Effector memory CD8-positive, alpha-beta T cell (primary cell): ENCODE measurements at places on chromosomes 6 and 20.

- H3K36me3 ChIP-seq: no peaks in the 10 kb centered on the region
- H3K4me3 ChIP-seq: no peak overlapping the region
- H3K4me1 ChIP-seq: no peaks in the 10 kb centered on the region
Measured at GRCh38 chr6:88574651-88575050, 388.8 kb downstream of the RNGTT start.

GRCh38 chr6:170124150-170124549 lies 166.7 kb downstream of the DLL1 start:
- peaks cover 13% of the 10 kb centered on the region for H3K27me3 ChIP-seq
- no peak overlapping the region for H3K27ac ChIP-seq
- no peak for DNase-seq
- no peak overlapping the region for H3K4me3 ChIP-seq
- no peaks in the 10 kb centered on the region for H3K36me3 ChIP-seq

DNA sequence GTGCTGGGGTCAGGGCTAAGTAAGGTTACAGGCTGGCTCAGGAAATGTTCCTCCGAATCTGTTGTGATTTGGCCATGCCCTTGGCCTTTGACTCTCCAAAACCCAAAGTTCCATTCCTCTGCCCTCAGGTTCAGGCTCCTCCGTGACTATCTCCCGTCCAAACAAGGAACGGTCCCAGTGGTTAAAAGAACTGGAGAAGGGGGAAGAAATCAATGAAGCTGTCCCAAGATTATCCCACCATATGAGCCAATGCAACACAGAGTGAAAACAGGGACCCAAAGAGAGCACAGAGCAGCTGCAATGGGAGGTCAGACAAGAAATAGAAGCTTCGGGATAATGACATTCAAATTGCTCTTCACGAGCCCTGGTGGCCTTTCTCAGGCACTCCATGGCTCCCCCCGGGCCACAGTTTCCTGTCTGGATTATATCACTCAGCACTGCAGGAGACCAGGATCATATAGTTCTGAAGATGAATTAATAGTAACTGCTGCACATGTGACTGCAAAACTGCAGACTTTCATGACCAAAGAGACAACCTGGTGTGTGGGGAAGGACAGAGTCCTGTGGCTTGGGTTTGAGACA lies 211.3 kb downstream of the ZNF217 start:
- no peak for DNase-seq
- no peaks in the 10 kb centered on the region for H3K36me3 ChIP-seq
- no peak overlapping the region for H3K27ac ChIP-seq

DNA sequence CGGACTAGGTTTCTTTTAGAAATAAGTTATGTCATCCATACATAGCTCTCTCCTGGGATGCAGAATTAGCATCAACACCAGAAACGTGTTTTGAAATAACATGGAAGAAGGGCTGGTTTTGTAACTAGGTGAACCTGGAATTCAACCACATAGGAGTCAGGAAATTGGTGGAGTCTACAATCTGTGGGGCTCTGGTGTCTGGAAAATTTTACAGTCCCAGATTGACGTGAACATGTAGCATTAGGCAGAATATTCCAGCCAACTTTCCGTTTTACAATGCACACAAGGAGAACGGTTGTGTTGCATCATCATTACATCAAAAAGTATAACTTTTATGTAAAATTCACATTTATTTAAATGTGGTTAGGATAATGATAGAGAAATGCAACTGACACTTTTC lies 1.9 kb downstream of the KCNQ5 start:
- H3K4me1 ChIP-seq: peaks cover 40% of the 10 kb centered on the region
- peak overlapping the region; percentile 90 for H3K4me3 ChIP-seq
- no peak for DNase-seq
- H3K36me3 ChIP-seq: peaks cover 3% of the 10 kb centered on the region

GRCh38 chr6:132995432-132995831 lies 181.1 kb downstream of the RPS12 start:
- H3K27ac ChIP-seq: no peak overlapping the region
- H3K27me3 ChIP-seq: no peaks in the 10 kb centered on the region
- no peaks in the 10 kb centered on the region for H3K4me1 ChIP-seq
- H3K36me3 ChIP-seq: no peaks in the 10 kb centered on the region
- H3K4me3 ChIP-seq: no peak overlapping the region

GRCh38 chr6:157732007-157732406 lies 91.0 kb upstream of the SNX9 start:
- no peak overlapping the region for H3K27ac ChIP-seq
- no peaks in the 10 kb centered on the region for H3K4me1 ChIP-seq
- H3K27me3 ChIP-seq: peaks cover 15% of the 10 kb centered on the region
- H3K4me3 ChIP-seq: no peak overlapping the region

GRCh38 chr6:157790548-157791160 lies 32.4 kb upstream of the SNX9 start:
- peaks cover 18% of the 10 kb centered on the region for H3K27me3 ChIP-seq
- no peaks in the 10 kb centered on the region for H3K36me3 ChIP-seq
- no peak overlapping the region for H3K4me3 ChIP-seq
- H3K27ac ChIP-seq: no peak overlapping the region
- no peaks in the 10 kb centered on the region for H3K4me1 ChIP-seq
- DNase-seq: no peak

- DNase-seq: no peak
- no peak overlapping the region for H3K27ac ChIP-seq
- H3K4me1 ChIP-seq: no peaks in the 10 kb centered on the region
Measured at GRCh38 chr6:110864824-110865223, 9.8 kb upstream of the AMD1 start.

- H3K4me3 ChIP-seq: no peak overlapping the region
- DNase-seq: no peak
- peaks cover 15% of the 10 kb centered on the region for H3K36me3 ChIP-seq
- no peaks in the 10 kb centered on the region for H3K4me1 ChIP-seq
- no peaks in the 10 kb centered on the region for H3K27me3 ChIP-seq
Measured at GRCh38 chr6:108031968-108032367, 42.6 kb downstream of the OSTM1 start.

- H3K27ac ChIP-seq: no peak overlapping the region
- H3K4me3 ChIP-seq: no peak overlapping the region
- no peaks in the 10 kb centered on the region for H3K36me3 ChIP-seq
- DNase-seq: no peak
- H3K27me3 ChIP-seq: no peaks in the 10 kb centered on the region
Measured at GRCh38 chr6:112851146-112851545, 504.0 kb downstream of the RFPL4B start.

DNA sequence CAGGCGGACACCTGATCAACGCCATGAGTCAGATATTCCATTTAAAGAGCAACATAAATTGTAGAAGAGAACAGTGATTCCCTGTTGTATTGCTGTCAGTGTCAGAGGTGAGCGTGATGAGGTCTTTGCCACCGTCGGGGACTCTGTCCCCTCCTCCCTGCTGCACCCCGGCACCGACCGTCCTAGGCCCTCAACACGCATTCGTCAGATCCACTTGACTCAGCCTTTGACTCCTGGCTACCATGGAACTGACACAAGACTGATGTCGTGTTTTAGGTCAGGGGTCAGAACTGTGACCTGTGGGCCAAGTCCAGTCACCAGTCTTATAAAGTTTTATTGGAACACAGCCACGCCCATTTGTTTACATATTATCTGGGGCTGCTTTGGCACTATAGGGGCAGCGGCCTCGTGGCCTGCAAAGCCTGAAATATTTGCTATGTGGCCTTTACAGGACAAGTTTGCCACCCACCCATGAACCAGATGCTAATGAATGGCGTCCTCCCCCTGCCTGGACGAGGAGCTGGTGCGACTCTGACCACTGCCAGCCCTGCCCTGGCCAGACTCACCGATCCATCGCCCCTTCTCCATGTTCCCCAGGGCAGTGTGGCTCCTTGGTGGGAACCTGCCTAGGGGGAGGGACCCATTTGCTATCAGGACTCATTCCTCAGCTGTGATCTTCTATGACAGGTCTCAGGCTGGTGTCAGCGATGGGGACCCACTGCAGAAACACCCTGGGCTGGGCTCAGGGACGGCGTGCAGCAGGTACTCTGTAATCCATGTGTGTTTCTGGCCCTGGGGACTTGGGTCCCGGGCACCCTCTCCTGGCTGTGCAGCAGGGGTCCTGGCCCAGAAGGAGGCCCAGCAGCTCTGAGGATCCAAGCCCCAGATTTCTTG lies 37.5 kb upstream of the PHACTR3 start:
- DNase-seq: no peak
- H3K4me3 ChIP-seq: no peak overlapping the region
- no peaks in the 10 kb centered on the region for H3K36me3 ChIP-seq
- no peak overlapping the region for H3K27ac ChIP-seq

DNA sequence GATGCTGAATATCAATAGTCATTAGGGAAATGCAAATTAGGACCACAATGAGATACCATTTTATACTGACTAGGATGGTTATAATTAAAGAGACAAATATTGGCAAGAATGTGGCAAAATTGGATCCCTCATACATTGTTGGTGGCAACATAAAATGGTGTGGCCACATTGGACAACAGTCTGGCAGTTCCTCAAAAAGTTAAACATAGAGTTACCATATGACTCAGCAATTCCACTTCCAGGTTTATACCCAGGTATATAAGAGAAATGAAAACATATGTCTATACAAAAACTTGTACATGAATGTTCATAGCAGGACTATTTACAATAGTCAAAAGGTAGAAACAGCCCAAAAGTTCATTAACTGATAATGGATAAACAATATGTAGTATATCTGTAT lies 2.0 kb upstream of the CRIP3 start:
- no peak overlapping the region for H3K27ac ChIP-seq
- peaks cover 7% of the 10 kb centered on the region for H3K4me1 ChIP-seq
- H3K36me3 ChIP-seq: no peaks in the 10 kb centered on the region
- H3K4me3 ChIP-seq: no peak overlapping the region
- DNase-seq: no peak

DNA sequence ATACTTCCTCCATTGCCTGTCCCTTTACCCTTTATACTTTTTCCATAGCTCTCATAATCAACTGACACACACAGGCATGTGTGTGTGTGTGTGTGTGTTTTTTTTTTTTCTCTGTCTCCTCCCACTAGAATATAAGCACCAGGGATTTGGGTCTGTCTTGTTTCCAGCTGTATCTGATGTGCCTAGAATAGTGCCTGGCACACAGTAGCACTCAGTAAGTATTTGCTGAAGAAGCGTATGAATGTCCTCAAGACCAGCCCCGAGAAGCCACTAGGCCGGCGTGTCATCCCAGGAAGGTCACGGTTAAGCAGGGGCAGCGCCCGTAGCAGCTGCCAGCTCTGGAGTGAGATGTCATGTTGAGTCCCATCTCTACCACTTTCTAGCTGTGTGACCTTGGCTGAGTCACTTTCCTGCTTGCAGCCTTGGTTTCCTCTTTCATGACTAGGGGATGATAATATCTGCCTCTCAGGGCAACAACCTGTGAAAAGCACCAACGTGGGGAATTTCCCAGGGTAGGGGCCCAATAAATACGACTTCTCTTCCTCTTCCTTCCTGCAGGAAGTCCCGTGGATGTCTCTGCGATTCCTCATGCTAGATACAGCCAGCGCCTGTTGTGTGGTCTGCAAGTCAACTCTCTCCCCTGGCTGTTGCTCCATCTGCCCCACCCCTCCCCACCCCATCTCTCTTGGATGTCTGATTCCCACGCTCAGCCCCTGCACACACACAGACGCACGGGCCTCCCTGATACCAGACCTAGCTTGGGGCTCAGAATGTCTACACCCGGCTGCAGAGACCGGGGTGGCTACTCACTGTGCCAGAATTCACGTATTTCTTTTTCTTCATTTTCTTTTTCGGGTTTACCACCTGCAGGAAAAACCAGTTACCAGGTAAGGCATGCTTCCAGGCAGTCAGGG lies 58.1 kb downstream of the RAB44 start:
- peak overlapping the region; percentile 93 for H3K27ac ChIP-seq
- no peaks in the 10 kb centered on the region for H3K27me3 ChIP-seq
- DNase-seq: peak; percentile 67
- H3K36me3 ChIP-seq: peaks cover 7% of the 10 kb centered on the region
- H3K4me3 ChIP-seq: peak overlapping the region; percentile 72

- H3K36me3 ChIP-seq: no peaks in the 10 kb centered on the region
- H3K4me1 ChIP-seq: no peaks in the 10 kb centered on the region
- no peak for DNase-seq
- no peak overlapping the region for H3K4me3 ChIP-seq
- peaks cover 14% of the 10 kb centered on the region for H3K27me3 ChIP-seq
Measured at GRCh38 chr6:156438350-156438923, 338.7 kb upstream of the ARID1B start.

GRCh38 chr6:143885116-143885515 lies 20.8 kb downstream of the ZC2HC1B start:
- H3K27ac ChIP-seq: no peak overlapping the region
- no peaks in the 10 kb centered on the region for H3K36me3 ChIP-seq
- no peak for DNase-seq
- no peak overlapping the region for H3K4me3 ChIP-seq

- peak overlapping the region; percentile 74 for H3K4me3 ChIP-seq
- H3K4me1 ChIP-seq: peaks cover 21% of the 10 kb centered on the region
- DNase-seq: peak; percentile 48
- H3K27ac ChIP-seq: peak overlapping the region; percentile 88
Measured at GRCh38 chr20:34708621-34709043, 4.5 kb downstream of the TP53INP2 start.

- peaks cover 14% of the 10 kb centered on the region for H3K36me3 ChIP-seq
- DNase-seq: no peak
- H3K27ac ChIP-seq: no peak overlapping the region
- H3K4me3 ChIP-seq: no peak overlapping the region
- no peaks in the 10 kb centered on the region for H3K27me3 ChIP-seq
- peaks cover 48% of the 10 kb centered on the region for H3K4me1 ChIP-seq
Measured at GRCh38 chr6:163437466-163437865, 22.9 kb downstream of the QKI start.

DNA sequence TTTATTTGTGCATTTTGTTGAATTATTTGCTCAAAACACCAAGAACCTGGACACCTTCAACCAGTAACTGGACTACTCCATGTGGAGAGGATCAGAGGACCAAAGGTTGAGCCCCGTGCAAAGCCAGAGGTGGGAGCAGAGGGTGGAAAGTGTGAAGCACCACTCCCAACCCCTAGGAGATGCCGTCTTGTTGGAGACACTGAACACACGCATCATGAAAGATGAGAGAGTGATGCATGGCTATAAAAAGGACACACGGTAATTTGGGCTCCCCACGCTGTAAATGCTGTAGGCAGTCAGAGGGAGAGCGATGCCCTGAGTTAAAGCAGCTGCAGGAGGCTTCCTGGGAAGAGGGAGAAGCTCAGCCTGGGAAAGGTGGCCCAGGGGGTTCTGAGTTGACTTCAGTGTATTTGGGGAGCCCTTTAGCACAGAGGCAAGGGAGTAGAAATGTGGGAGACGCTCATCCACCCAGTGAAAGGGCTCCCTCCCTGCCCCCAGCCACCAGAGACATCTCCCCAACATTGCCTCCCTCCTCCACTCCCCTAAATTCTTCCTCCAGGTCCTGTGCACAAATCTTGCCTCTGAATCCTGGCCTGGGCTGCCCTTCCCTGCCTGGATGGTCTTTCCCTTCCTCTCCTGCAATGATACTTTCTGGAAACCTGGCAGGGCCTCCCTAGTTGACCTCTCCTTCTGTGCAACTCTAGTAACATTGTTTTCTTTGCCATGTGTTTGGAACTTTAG lies 55.8 kb upstream of the IYD start:
- no peak overlapping the region for H3K27ac ChIP-seq
- DNase-seq: no peak
- peaks cover 15% of the 10 kb centered on the region for H3K36me3 ChIP-seq
- H3K4me1 ChIP-seq: peaks cover 51% of the 10 kb centered on the region
- H3K27me3 ChIP-seq: no peaks in the 10 kb centered on the region
- H3K4me3 ChIP-seq: no peak overlapping the region
